Activated naive CD4-positive, alpha-beta T cell treated with anti-CD3 and anti-CD28 coated beads, Interleukin-2, amount 50 U/mL, for 16 hours (primary cell): ENCODE measurements at places on chromosomes 2 and 18.

- DNase-seq, result no peak
Measured at GRCh38 chr2:23250371-23250770, 134.6 kb upstream of the KLHL29 start.

DNA sequence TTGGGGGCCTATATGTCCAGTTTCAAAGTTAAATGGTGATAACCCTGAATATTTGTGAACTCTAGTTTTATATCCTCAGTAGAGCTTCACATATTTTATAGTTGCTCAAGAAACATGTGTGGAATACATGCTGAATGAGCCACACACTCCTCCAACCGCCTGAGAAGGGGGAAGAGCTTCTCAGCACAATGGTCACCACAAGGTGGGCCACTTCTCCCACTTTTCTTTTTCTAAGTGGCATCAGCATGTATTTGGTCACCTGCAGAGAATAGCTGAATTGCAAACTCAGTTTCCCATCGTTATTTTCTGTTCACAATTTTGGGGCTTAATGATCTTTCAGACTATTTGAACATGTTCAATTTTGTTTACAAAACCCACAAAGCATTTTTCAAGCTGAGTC is 340.5 kb downstream of the PARD3B start:
- DNase-seq, result no peak

GRCh38 chr18:77648411-77648810 is 398.8 kb downstream of the GALR1 start:
- no peak for DNase-seq

DNA sequence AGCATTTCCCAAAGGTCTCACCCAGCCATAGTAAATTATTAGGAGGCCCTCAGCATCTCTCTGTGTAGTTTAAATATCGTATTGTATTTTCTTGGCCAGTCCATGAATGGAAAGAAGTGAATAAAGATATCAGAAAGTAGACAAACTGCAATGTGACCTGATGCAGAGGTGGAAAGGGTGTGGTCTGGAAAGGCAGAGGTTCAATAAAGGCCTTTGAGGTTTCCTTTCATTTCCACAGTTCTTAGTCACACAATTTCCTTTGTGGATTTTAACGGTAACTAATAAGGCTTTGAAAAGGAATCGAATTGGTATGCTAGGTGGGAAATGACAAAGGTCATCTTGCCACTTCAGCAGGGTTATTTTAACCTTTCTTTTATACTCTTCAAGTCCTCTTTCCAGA is 20.1 kb upstream of the WIPF1 start:
- DNase-seq, result no peak

GRCh38 chr2:36680012-36680411 is 16.5 kb upstream of the VIT start:
- DNase-seq, result no peak

GRCh38 chr2:12555012-12555645 is 161.6 kb upstream of the TRIB2 start:
- DNase-seq, result peak; percentile 57
